Stimulated activated CD4-positive, alpha-beta T cell treated with anti-CD3 and anti-CD28 coated beads, Interleukin-1b, Interleukin-23, amount 100 ng/mL, for 24 hours (primary cell): ENCODE measurements at places on chromosomes 7 and 10.

GRCh38 chr10:31959461-31960173 is 31.0 kb upstream of the ARHGAP12 start:
- no peak for DNase-seq

GRCh38 chr10:10584161-10584560 is 433.5 kb upstream of the CELF2 start:
- DNase-seq, result no peak

DNA sequence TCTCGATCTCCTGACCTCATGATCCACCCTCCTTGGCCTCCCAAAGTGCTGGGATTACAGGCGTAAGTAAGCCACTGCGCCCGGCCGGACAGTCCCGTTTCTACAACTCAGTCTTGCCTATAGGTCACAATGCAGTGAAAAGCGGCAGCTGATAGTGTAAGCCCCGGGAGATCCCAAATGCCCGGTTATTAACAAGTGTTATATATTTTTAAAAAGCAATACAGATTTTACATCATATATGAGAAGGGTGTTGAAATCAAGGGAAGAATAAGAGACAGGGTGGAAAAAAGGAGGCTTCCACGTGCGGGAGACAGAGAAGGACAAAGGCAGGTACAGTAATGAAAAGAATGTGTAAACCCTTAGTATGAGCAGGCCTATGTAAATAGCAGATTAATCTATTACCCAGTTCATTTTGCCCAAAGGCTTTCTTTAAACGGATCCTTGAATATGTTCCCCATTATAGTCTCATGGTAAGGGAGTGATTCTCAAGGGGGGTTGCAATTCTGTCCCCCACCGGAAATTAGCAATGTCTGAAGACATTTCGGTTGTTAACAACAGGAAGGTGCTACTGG is 170.8 kb downstream of the PDE1C start:
- DNase-seq, result no peak

DNA sequence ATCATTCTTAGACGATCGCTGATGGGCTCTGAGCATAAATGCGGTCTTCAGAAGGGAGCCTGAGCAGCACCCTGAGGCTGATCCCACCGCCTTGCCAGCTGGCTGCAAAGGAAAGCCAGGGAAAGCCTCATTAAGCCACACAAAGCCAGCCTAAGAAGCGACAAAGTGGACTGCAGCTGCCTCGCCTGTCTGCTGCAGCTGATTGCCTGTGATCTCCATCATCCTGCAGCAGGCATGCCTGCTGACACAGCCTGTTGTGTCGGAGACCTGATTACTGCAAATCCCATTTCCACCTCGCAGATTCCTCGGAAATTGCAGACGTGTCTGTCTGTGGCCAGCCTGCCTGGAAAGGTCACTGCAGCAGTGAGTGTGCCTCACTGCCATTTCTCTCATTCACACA is 1087.0 kb upstream of the AUTS2 start:
- no peak for DNase-seq

- no peak for DNase-seq
Measured at GRCh38 chr10:64637939-64638338, 1116.7 kb downstream of the REEP3 start.
